HTR-8/SVneo (cell line): ENCODE measurements at places on chromosomes 3 and 15.

DNA sequence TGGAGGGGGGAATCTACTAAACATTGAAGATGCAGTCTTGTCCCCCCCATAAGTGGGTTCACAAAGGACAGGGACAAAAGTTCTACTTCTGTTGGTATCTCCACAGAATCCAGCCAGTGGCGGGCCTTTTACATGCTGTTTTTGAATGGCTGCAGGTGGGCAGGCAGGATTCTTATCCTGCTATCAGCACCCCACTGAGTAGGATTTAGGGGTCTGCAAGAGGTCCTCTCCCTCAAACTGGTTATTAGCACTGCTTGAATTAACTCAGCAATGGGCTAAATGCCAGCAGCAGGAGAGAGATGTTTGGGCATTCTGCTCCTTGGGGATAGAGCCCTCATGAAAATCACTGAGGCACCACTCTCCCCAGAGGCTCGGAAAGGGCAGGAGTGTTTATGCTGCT, 40.3 kb downstream of the SEMA5B start:
- DNase-seq, result no peak

GRCh38 chr3:119625451-119626153, 27.9 kb downstream of the PLA1A start:
- no peak for DNase-seq

GRCh38 chr15:61835496-61836106, 224.6 kb downstream of the VPS13C start:
- DNase-seq, result peak; percentile 61

DNA sequence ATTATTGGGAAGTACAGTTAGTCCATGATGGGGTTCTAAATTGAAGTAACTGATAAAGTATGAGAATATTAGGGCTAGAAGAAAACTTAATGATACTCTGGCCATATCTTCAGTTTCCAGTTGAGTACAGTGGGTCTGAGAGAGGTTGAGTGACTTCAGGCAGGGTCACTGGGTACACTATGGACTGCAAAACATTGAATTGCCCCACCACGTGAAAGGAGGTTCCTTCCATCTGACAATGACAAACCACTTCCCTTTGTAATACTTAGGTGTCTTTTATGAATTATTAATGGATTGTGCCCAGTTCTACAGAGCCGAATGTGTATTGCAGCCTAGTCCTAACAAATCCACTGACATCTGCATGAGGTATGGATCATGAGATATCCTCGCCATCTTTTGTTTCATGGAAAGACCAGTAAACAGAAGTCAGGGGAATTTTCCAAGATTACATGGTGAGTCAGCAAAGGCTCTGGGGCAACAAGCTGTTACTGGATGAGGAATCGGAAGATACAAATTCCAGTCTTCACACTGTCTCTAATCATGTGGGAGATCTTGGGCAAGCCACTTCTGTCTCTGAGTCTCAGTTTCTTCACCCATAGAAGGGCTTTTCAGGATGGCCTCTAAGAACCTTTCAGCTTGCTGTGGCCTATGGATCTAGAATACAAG, 66.5 kb upstream of the BCL6 start:
- DNase-seq, result no peak

GRCh38 chr15:82999426-82999825, 12.0 kb downstream of the C15orf40 start:
- DNase-seq, result no peak

DNA sequence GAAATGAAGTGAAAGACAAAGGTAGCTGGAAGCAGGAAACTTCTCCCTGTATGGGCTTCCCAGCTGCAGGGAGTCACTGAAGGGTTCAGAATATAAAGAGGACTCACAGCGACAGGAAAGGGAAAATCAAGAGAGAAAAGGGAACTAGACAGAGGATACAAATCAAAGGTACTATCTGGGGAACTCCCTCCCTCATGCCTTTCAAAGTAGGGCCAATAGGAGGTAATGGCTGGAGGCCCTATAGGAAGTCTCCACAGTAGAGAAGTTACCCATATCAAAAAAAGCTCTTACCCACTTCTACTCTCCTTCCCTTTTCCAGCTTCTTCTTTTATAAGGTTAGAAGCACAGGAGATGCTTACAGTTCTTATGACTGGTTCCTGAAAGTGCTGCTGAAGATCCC, 43.5 kb downstream of the FMN1 start:
- no peak for DNase-seq

DNA sequence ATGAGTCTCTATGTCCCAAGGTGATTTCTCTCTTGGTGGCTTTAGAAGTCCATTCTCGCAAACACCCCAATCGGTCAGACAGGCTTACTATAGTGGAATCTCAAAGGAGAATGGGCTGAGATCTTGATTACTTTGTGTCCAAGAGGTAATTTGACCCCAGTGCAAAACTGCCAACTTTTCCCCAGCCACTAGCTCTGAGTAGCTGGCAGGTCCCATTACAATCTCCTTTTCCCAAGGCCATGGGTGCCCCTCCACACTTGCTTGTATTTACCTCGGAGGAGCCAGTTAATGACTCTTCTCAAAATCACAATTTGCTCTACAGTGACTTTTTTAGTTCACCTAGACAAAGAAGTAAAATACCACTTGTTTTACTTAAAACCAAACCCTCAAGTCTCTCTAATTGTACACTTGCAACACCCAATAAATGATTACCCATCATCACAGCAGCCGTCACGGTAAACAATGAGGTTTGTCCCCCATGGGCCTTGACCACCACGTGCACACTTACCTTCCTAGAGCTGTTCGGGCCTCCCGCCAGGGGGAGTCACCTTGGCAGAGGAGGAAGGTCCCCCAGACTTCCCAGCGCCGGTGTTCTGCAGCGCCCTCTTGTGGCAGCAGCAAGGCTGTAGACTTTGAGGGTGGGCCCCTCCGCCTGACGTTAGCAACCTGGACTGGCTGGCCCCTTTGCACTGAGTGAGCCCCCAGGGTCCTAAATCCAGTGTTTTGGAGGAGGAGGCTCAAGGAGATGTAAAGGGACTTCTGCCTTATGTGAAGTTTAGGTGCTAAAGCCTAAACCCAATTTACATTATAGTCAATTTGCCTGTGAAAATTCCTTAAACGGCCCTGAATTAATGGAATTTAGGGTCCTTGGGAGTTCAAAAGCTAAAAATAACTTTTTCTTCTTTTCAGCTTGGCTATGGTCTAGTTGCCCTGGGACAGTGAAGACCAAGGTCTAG, 18.7 kb upstream of the HDAC11 start:
- peak; percentile 50 for DNase-seq

- DNase-seq, result no peak
Observed at GRCh38 chr3:128326051-128326823, 140.5 kb downstream of the DNAJB8 start.

- DNase-seq, result no peak
Observed at GRCh38 chr3:126314790-126315658, 42.2 kb downstream of the KLF15 start.

DNA sequence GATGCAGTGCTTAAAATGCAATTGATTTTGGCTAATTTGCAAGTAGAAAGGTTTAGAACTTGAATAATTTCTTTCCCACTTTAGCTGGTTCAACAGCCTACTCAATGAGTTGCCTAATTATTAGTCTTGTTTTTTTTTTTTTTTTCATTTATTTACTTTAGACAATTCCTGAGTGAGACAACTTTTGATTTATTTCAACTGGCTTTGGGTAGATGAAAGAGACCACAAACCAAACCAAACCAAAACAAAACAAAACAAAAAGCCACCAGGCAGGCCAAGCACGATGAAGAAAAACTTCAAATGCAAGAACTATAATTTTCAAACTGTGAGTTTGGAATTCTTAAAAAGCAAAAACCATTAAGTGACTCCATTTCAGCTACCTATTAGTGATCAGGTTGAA, 469.9 kb downstream of the GBE1 start:
- no peak for DNase-seq
